ENCODE measurements at places on chromosomes 2 and 18.

GRCh38 chr2:190649035-190649797 lies at the start of gene NAB1:
Gene NAB1, plus strand, starts transcription at chr2:190649083. Its CDS starts 10,094 bp downstream, at chr2:190659177.
- peak; percentile 54 for DNase-seq

DNA sequence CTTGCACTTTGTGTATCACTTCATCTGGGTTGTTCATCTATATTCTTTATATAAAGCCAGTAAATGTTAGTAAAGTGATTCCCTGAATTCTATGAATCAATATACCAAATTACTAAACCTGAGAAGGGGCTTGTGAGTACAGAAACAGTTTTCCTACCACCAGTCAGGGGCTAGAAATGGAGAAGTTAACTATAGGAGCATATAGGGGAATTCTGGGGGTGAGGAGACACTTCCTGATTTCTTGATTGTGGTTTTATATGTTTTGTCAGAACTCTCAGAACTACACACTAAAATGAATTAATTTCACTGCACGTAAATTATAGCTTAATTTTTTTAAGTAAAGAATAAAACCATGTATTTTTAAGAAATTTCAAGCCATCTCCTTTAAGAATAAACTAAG lies 93.7 kb downstream of the SESTD1 start:
- DNase-seq: no peak

GRCh38 chr2:62208074-62208757 lies 12.3 kb downstream of the B3GNT2 start:
- no peak for DNase-seq

GRCh38 chr2:28594000-28594331 lies 98.1 kb downstream of the PLB1 start:
- DNase-seq: no peak

GRCh38 chr18:1273469-1273868 lies 368.8 kb downstream of the ADCYAP1 start:
- no peak for DNase-seq

DNA sequence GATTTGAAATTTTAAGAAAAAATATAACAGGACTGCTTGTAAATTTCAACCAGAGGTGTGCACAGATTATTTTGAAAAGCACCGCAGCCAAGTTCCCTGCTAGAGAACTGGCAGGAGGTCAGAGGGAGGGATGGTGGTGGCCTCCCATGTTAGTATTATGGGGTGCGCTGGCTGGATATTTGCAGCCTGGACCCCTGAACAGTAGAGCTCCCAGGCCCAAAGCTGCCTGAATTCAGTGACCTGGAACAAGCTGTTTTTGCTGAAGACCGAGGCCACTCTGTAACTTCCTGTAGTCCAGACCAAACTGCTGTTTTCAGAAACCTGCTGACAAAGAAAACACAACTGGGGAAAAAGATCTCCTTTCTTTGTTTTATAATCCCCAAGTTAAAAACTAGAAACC lies 314.3 kb downstream of the TNS1 start:
- DNase-seq: no peak

DNA sequence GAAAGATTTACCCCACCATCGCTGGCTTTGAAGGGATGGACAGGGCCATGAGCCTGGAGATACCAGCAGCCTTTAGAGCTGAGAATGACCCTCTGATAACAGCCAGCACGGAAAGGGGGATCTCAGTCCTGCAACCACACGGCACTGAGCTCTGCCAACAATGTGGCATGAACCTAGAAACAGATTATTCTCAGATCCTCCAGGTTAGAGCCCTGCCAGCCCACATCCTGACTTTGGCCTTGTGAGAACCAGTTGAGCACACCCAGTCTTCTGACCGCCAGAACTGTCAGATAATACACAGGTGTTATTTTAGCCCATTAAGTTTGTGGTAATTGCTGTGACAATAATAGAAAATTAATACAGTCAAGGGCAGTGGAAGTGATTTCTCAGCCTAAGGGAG lies 9.4 kb upstream of the GNLY start:
- no peak for DNase-seq

DNA sequence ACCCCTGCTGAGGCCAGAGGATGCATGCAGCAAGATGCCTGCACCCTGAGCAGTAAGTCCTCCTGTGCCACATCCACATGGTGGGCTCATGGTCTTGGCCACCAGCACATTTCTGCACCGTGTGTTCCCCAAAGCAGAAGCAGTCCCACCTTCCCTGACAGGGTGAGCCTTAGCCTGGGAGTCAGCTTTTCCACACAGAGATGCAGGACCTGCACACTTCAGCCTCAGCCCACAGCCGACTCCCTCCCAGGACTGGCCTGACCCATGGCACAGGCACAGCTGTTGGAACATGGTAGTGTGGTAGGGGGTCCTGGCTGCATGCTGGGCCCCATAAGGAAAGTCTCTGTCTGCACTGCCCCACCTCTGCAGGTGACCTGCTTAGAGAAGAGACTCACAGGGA lies 5.0 kb downstream of the SNED1 start:
- no peak for DNase-seq

GRCh38 chr2:205835923-205836322 lies 153.6 kb downstream of the NRP2 start:
- no peak for DNase-seq

DNA sequence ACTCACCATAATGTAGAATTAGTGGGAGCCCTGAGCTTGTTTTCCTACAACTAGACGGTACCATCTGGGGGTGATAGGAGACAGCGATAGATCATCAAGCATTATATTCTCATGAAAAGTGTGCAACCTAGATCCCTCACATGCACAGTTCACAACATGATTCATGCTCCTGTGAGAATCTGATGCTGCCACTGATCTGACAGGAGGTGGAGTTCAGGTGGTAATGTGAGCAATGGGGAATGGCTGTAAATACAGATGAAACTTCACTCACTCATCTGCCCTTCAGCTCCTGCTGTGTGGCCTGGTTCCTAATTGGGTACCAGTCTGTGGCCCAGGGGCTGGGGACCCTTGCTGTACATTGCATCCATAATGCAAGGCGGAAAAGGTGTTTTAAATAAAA lies 60.7 kb downstream of the USP34 start:
- DNase-seq: no peak

DNA sequence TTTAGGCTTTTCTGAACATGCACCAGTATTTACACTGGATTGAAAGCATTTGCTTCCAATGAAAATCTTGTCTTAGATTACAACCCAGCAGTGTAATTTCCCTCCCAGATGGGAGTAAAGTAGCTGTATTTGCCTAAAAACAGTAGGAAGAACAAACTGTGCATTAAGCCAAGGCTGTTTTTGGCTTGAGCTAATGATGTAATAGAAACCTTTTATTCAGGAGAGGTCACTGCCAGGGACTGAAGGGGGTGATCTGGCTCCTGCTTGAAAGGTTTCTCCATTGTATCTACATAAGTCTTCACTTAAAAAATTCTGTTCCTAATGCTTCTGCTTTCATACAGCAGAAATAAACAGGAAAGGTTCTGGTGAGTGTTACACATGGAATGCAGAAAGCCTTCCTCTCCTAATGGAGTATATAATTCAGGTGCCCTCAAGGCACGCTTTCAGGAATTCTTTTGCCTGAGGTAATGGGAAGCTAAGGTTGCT lies 74.4 kb downstream of the MEIS1 start:
- DNase-seq: no peak

Data from T-helper 9 cell (primary cell).